Pulmonary artery endothelial cell (primary cell): ENCODE measurements at places on chromosomes 2 and 18.

- DNase-seq: no peak
Observed at GRCh38 chr2:25808006-25808383, 70.3 kb downstream of the ASXL2 start.

- DNase-seq: no peak
Observed at GRCh38 chr2:14760169-14760568, 127.7 kb downstream of the LRATD1 start.

- no peak for DNase-seq
Observed at GRCh38 chr18:21747268-21747667, 6.7 kb downstream of the MIB1 start.

DNA sequence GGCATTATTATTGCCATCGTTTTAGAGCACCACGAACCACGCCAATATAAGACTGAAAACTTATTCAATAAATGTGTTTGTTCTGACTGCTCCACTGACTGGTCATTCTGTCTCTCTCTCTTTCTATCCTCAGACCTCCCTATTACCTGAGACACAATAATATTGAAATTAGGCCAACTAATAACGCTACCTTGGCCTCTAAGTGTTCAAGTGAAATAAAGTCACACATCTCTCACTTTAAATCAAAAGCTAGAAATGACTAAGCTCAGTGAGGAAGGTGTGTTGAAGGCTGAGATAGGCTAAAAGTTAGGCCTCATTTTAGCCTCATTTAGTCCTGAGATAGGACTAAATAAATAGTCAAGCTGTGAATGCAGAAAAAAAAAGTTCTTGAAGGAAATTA is 38.8 kb downstream of the G6PC2 start:
- no peak for DNase-seq

GRCh38 chr2:62145478-62146100 is 50.3 kb upstream of the B3GNT2 start:
- DNase-seq: no peak

DNA sequence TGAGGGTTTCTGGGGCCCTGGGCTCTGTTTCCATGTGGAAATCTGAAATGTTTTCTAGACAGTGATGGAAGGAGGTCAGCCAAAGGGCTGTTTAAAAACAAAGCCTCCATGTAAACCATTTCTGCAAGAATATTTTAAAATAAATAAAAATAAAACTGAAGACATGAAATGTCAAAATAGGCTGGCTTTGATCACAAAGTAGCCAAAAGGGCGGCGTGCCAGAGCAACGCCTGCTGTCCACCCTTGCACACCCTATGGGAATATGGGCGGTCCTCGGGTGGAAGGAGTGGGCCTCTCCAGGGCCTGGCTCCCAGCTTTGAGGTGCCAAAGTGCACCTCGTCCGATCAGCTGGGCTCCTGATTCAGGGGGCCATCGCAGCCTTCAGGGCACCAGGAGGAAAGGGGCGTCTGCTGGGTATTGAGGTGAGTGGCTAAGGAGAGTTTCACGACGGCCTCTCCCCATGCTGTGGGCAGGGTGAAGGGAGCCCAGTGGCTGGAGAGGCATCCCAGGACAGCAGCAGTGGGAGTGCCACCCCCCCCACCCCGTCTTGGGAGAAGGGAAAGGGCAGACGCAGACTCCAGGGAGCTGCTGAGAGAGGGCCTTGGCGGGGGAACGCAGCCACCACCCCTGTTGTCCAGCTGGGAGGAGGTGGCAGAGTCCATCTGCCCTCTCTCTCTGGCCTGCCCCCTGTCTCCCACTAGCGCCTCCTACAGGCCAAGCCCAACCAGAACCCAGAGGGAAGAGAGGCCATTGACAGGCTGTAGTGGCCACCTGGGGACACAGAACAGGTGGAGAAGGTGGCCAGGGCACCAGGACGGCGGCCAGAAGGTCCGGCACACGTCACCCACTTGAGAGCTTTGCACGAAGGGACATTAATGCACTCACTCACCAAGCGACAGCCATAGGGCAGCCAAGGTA is 5.7 kb upstream of the ERFE start:
- DNase-seq: no peak

- no peak for DNase-seq
Observed at GRCh38 chr18:45167631-45168280, 447.5 kb upstream of the SLC14A2 start.

- peak; percentile 77 for DNase-seq
Observed at GRCh38 chr2:84516234-84516986, at the start of gene DNAH6. Gene DNAH6 (plus strand): TSS chr2:84516498. CDS start chr2:84517827, 1,329 bp downstream.

- no peak for DNase-seq
Observed at GRCh38 chr18:63098018-63098981, 221.3 kb downstream of the BCL2 start.

DNA sequence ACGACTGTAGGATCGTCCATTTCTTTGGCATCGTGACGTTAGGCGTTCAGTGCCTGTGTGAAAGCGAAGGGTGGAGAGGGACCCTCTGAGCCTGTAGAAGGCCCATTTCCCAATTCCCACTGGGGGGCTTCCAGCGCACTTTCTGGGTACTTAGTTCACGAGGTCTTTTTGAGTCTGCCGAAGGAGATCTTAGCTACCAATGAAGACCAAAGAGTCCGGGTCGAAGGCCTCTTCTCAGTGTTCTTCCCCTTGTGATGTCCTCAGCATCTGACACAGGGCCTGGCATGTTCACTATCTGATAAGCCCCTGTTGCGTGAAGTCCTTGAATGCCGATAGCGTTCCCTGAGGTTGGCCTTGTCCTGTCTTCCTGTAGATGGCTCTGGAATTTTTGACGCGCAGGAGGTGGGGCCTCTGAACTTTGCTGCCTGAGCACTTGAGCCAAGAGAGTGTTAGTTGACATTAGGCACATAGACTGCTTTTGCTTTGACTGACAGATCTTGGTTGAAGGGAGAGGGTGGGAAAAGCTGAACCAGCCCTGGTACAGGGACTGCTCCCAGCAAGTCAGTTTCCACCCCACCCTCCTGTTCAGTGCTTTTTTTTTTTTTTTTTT is 52.8 kb downstream of the LDLRAD4 start:
- DNase-seq: no peak

- DNase-seq: no peak
Observed at GRCh38 chr18:31261792-31262582, 56.0 kb upstream of the DSG1 start.

DNA sequence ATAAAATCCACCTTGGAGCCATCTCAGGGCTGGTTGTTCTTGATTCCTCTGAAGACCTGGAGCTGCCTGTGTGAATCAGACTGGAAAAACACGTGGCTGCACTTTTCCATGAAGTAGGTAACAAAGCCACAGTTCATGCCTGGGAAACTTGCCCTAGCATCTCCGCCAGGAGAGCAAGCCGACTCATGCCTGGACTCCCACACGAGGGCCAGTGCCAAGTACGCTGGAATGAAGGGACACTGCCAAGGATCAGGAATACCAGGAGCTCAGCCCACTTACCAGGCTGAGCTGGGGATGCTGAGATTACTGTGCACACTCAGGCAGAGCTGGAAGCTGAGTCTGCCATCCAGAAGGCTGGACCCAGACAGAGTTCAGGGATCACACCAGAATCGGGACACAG is 10.9 kb upstream of the FHL2 start:
- DNase-seq: no peak

DNA sequence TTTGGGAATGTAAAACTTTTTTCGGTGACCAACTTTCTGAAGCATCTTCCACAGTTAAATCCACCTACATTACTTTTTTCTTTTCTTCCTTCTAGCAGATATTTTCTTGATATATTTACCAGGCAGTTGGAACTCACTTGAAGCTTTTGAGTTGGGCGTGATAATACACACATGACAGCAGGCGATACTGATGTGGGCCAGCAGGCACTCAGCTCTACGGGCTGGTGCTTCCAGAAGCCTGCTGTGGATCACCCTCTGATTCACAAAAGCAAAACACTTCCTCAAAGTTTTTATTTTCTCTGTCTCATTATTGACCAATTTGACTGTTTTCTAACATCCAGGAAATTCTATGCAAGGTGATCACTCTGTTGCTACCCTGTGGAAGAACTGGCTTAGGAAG is 22.9 kb downstream of the GRHL1 start:
- no peak for DNase-seq

- DNase-seq: no peak
Observed at GRCh38 chr2:167874812-167875211, 372.6 kb downstream of the STK39 start.

GRCh38 chr2:99336804-99337112 is 431 bp upstream of the EIF5B start:
- no peak for DNase-seq

DNA sequence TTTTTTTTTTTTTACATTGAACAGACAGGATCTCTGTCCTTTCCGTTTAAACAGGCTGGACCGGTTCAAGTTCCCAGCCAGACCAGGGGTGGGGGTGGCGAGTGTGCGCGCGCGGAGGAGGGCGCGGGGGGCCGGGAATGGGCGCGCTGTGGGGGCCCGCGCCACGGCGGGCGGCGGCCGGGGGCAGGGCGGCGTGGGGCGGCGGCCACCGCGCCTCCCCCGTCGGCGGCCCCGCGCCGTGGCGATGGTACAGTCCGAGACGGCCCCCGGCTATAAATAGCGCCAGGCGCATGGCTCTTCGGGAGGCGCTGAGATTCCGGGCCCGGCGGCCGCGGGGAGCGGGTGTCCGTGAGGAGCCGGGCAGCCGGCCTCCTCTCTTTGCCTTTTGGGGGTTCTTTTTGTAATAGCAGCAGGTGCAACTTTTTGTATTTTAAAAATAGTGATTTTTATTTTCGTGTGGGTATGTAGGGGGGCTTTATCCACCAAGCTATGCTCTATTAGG is 430 bp upstream of the CELF4 start:
- no peak for DNase-seq

GRCh38 chr2:19358242-19359020 is at the start of gene OSR1:
Gene OSR1 (minus strand): TSS chr2:19358623. CDS start chr2:19353805, 4,818 bp downstream.
- DNase-seq: no peak

GRCh38 chr2:71877636-71878035 is 270.0 kb downstream of the CYP26B1 start:
- DNase-seq: no peak

DNA sequence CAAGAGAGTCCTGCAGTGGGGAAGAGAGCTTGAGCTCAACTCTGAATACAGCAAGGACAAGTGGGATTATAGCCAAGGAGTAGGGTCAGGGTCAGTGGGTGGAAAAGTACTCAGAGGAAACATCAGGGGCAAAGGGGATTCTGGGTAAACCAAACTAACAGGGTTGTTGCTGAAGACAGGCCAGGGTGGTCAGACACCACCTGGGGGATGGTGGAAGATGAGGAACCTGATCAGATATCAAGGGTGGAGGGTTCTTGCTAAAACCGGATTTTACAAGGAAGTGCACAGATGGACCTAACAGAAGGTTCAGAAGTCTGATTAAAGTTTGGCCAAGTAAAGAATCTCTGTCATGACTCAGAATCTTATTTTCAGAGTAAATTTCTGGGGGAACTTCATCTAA is 16.5 kb downstream of the OSBPL1A start:
- DNase-seq: no peak

- DNase-seq: no peak
Observed at GRCh38 chr18:50558157-50558556, 1.7 kb upstream of the MAPK4 start.
